Amygdala (tissue), 56 donors: ENCODE measurements at places on chromosomes 5 and 9.

DNA sequence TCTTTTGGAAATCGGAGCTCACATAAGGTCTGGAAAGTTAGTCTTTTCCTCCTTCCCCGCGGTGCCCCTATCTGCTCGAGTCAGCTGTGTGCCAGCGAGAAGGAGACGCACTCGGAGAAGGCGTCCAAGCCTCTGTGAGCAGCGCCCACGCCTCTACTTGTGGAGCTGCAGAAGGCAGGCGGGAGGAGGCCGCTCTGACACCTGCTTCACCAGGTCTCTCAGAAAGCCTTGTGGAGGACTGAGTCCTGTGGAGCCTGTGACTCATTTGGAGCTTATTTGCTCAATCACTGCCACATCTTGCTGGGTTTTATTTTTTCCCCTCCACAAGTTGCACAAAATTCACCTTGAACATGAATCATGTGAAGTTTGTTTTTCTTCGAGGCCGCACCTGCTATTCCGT lies 117.5 kb downstream of the IRX2 start:
- no peak for DNase-seq

DNA sequence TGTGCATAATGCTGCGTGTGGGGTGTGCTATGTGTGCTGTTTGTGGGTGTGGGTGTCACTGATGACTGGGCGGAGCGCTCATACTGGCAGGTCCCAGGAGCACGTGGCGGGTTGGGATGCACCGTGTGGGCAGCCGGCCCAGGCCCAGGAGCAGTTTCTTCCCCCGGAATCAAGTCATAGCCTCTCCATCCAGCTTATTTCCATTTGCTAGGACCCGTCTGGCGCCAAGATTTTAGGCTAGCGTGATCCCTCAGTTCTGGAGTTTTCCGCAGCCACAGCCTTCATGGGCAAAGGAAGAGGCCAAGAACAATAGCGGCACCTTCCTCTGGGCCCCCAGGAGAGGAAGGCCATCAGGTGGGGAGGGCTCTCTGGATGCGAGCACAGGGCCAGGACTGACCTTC lies 43.3 kb upstream of the NEURL1B start:
- DNase-seq: no peak

DNA sequence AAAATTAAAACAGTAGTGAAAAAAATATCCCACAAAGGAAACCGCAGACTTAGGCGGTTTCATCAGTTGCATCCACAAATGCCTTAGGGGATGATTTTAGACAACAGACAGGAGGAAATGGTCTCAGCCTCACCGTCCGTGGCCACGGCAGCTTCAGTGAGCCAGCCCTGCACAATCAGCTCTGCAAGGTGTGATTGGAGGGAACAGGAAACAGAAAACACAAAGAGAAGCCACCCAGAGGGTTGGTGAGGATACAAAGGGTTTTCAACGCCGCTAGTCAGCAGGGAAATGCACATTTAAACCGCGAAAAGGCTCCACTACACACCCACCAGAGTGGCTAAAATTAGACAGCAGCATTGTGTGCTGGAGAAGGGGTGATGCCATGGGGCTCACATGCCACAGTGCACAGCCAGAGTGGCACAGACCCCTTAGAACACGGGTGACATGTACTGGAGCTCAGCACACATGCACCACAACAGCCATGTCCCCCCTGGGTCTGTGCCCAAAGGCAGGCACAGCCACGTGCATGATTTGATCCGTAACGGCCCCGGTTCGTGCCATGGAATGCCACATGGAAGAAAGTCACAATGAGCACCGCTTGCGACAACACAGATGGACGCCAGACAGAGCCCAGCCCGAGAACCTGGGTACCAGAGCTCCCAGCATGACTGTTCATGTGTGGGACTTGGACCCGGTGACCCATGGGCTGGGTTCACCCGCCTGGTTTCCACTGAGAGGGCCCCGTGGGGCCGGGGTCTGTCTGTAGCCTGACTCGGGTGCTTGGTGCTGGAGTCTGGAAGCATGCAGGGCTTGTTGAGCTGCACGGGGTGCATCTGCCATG lies 18.3 kb upstream of the TERT start:
- DNase-seq: no peak

DNA sequence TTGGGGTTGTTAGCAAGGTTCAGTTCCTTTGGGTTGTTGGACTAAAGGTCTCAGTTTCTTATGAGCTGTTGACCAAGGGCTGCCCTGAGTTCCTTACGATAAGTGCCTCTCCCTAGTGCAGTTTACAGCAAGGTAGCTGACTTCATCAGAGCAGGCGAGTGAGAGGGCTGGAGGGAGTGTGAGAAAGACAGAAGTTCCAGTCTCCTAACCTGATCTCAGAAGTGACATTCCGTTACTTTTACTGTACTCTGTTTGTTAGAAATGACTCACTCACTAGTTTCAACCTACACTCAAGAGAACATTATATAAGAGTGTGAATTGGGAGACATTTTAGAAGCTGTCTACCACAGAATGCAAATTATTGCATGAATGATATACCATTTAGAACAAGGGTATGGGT lies 21.2 kb upstream of the IL31RA start:
- DNase-seq: no peak

GRCh38 chr9:15293804-15294316 lies 13.2 kb downstream of the TTC39B start:
- DNase-seq: no peak

GRCh38 chr5:18141222-18141621 lies 507.0 kb downstream of the TAF11L14 start:
- no peak for DNase-seq

GRCh38 chr5:56649569-56649968 lies 165.8 kb upstream of the MAP3K1 start:
- DNase-seq: no peak

- DNase-seq: no peak
These were observed 18.3 kb downstream of the CMBL start for GRCh38 chr5:10289353-10289752.

DNA sequence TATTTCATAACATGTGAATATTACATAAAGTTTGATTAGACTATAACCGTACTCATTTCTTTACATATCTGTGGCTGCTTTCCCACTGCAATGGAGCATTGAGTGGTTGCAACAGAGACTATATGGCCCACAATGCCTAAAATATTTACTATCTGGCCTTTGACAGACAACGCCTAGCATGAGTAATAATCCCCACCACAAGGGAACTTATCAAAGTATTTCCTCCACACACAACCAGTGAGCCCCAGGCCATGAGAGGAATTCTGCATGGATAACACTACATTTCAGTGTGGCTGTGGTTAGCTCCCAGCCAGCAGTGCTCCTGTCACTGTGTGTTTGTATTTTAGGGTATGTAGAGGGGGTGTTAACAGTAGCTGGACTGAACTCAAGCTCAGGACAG lies 54.8 kb downstream of the FAM81B start:
- no peak for DNase-seq

DNA sequence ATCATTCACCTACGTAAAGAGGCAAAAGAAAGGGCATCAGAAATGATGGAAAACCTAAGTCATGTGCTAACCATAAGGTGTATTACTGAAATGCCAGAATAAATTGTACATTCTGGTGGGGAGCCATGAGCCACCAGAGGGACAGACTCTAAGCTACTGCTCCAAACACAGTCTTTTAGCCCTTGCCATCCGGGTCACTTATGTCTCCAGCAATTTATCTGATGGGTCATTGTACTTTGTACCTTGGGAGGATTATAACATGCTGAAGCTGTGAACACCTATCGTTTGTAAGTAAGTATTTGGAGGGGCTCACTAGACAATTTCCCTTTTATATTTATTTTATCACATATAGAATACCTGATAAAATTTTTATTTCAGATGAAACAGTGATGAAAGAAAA lies 495.1 kb downstream of the KIF4B start:
- DNase-seq: no peak

- no peak for DNase-seq
These were observed 939.7 kb downstream of the NR2F1-AS1 start for GRCh38 chr5:92641031-92641962.

GRCh38 chr9:121021301-121021700 lies 28.8 kb downstream of the C5 start:
- no peak for DNase-seq

GRCh38 chr5:147113967-147114366 lies 120.9 kb upstream of the STK32A start:
- DNase-seq: no peak

- no peak for DNase-seq
These were observed 614.5 kb downstream of the MAT2B start for GRCh38 chr5:164119806-164120447.

DNA sequence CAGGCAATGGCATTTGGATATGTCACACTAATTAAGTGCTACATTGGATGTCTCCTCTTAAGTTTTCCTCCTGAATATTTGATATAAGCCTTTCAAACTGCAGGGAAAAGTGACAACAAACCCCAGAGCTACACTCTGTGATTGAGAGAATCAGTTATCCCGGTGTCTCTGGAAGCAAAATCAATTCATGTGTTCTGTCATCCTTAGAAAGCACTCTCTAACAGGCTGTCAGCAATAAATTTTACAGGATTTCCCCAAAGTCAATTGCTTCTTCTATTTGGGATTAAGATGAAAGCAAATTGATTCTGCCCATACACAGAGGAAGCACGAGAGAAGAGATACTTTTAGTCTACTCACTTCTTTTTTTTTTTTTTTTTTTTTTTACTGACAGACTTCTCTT lies 332.4 kb downstream of the CDH18 start:
- DNase-seq: no peak

- no peak for DNase-seq
These were observed 62.2 kb downstream of the CFAP77 start for GRCh38 chr9:132472199-132472598.

DNA sequence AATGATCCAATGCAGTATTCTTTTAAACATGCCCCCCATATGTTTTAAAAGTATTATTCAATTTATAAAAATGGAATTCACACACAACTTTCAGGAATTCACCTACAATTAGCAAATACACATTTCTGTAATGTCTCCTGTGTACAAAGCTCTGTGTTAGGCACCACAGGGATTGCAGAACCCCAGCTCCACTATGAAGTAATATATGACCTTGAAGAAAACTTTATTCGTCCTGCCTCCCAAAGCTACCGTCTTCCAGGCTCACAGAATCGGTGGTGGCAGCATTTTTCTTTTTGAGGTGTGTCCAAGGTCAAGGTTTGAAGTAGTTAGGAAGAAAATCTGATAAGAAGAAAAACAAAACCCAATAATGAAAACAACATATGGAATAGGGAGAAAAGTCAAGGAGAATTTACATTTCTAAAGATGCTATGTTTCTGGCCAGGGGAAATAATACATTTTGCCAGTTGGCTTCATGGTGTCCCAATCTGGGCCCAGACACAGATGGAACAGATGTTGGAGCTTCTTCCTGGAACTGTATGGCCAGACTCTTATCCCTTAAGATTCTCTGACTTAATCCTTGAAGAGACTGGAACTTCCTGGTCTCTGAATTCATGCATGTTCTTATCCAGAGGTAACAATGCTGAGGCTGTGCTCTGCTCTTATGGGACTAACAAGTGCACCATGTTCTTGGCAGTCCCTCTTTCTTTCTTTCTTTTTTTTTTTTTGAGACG lies 22.0 kb upstream of the LVRN start:
- DNase-seq: no peak

GRCh38 chr9:9625248-9625647 lies 987.6 kb downstream of the PTPRD start:
- DNase-seq: no peak

GRCh38 chr9:119677811-119678505 lies 308.7 kb upstream of the BRINP1 start:
- DNase-seq: no peak

DNA sequence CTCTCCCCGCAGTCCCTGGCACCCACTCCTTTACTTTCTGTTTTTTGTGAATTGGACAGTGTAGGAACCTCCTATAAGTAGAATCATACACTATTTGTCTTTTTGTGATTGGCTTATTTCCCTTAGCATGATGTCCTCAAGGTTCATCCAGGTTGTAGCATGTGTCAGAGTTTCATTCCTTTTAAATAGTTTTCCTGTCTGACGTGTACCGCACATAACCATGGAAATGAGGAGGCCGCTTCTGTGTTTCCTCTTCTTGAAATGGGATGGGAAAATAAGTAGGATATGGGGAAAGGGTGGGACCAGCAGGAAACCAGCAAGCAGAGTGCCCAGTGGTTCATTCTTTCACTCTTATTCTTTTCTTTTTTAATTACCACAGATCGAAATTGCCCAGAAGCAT lies 72.6 kb upstream of the ENTREP1 start:
- DNase-seq: no peak

GRCh38 chr5:218457-219291 lies 554 bp downstream of the SDHA start:
- no peak for DNase-seq

DNA sequence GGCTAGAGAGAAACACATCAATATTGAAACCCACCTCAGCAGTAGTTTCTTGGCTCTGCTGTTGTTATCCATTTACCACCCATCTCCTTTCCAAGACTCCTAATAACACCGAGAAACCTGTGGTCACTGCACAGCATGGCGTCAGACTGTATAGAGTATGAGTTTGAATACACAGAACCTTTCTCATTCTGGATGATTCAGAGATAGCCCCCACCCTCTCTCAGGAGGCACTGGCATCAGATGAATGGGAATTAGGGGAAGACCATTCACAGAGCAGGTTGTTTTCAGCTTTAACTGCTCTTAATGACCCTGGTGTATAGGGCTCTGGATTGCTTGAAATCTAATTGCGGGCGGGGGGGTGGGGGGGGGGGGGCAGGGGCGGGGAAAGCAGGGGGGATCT lies 86.7 kb downstream of the GPR21 start:
- DNase-seq: no peak

DNA sequence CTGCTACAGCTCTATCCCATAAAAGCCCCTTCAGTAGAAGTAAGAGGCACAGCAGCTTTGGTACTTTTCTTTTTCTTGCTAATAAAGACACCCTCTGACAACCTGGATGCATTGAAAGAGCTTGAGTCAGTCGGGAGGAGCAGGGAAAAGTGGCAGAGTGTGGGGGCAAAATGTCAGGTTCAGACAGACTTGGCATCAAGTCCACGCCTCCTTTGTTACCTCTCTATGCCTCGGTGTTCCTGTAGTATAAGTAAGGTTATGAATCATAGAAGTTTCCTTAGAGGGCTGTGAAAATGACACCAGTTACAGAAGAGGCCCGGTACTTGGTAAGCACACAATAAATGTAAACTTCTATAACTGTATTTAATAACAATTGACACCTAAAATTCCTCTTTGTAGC lies 133.9 kb downstream of the ESM1 start:
- no peak for DNase-seq

- DNase-seq: peak; percentile 26
These were observed 837.7 kb upstream of the ZNF608 start for GRCh38 chr5:125584140-125584520.
